Mammary epithelial cell (primary cell): ENCODE measurements at places on chromosomes 5 and 9.

DNA sequence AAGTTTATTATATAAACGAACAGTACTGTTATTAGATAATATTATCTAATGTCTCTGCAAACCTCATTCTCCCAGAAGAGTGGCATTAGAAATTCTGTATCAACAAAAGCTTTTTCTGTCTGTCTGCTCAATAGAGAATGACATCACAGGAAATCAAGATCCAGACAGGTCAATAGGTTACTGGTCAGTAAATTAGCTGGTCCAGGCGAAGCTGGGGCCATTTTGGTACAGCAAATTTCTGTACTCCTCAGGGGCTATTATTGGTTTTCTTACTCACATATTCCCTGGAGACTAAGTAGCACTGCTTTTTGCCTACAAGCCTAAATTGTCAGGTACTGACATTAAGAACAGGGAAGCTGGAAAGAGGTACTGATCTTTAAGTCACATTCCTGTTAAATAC, 80.5 kb downstream of the PLPP1 start:
- DNase-seq, result no peak

GRCh38 chr5:149156435-149157083, 15.3 kb downstream of the ABLIM3 start:
- no peak for DNase-seq

DNA sequence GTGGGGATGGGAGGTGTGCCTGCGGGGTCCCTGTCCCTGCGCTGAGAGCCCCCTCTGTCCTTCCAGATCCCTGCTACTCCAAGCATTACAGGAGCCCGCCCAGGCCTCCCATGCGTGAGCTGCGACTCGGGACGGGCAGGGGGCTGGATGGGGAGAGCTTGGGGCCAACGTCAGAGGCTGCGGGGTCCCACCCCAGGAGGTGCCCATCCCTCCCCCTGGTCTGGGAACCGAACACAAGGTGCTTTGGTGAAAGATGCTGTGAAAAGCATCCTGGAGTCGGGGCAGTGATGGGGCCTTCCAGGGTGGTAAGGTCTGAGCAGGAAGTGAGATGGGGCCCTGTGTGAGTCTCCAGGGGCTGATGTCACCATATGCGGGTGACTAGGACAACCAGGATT, 2.7 kb downstream of the LCN9 start:
- DNase-seq, result no peak

DNA sequence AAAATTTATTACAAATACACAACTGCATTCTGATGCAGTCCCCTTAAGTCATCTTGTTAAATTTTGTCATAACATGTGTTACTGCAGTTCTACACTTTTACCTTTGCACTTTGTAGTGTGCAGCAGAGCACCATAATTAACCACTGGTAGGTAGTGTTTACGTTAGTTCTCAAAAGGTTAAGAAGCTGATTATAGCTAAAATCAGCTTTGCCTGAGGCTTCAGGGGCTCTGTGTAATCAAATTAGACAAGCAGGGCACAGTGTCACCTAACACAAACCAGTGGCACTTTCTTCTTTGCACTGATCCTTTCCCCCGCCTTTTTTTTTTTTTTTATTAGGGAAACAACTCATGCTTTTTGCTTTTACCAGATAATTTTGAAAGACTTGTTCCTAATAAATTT, 26.1 kb downstream of the POU5F2 start:
- no peak for DNase-seq

DNA sequence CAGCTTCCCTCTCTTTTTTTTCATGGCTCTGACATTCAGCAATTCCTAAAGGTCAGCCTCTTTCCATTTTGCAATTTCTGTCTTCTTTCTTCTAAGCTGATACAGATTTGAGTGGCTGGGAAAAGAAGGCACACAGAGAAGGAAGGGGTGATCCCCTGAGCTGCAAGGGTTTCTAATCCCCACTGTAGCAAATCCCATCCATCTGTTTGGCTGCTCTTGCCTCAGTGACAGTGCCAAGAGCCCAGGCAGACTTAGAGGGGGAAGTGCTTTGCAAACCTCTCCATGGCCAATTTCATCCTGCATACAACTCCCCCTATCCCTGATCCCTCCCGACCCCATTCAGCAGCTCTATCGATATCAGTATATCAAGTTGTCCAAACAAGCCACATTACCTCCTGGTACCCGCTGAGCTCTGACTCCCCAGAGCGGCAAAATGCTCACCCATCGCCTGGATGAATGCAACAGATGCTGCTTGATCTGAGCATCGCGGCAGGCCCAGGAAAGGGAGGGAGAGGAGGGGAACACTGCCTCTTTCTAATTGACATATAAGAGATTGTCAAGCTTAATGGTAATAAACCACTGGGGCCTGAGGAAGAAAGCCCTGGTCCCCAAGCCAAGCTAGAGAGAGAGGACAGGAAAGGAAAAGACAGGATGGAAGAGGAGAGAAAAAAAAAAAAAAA, 268.9 kb downstream of the ASTN2 start:
- no peak for DNase-seq

DNA sequence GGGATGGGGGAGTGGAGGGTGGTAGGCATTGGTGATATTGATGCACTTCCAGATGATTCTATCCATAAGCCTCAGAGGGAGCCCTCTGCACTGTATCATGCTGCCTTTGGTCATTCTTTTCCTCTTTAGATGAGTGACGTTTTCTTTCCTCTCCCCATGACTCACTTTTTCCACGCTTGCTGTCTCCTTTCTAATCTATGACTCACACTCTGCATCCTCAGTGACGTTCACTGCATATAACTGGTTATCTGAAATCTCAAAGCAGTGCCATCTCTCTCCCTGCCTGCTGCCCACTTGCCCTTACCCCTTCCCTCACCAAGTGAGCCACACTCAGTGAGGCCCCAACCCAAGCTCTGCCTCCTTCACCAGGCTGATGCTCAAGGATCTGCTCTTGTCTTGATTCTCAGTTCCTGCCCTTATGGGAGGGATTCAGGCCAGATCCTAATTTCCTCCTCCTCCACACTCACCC, 31.6 kb downstream of the PTGS1 start:
- peak; percentile 92 for DNase-seq

- DNase-seq, result peak; percentile 40
These were observed 246.0 kb upstream of the NUDT12 start for GRCh38 chr5:103808464-103809106.

GRCh38 chr5:172235132-172235780, 41.3 kb downstream of the EFCAB9 start:
- no peak for DNase-seq

DNA sequence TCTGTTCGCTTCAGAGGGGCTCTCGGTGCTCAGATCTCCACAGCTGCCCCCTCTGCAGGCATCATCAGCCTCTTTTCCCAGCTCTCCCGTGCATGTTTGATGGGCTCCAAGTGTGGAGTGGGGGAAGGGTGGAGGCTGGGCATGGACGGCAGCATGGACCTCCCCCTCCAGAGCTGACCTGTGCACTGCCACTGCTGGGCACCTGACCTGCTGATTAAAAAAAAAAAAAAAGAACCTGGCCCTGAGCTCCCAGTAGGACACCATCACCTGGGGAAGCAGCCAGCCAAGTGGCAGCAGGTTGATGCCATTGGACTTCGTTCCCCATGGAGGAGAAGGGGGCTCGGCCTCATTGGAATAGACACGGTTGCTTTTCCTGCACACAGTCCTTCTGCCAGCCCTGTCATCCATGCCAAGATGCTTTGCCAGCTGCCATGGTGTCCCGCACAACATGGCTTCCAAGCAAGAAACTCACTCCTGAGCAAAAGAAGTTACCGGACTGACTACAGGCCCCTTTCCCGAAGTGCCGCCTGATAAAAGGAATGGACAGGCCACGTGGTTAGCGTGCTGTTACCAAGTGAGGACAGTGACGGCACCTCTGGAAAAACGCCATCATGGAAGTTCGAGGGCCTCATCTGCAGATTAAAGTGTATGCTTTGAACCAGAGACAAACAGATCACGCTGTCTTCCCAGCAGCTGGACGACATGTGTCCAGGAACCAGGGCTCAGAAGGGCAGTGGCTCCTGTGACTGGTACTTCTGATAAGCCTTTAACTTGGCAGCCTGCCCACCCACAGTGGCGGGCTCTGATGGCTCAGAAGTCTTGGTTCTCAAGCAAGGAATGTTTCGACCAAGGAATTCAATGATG, 14.7 kb upstream of the BRD3OS start:
- no peak for DNase-seq

DNA sequence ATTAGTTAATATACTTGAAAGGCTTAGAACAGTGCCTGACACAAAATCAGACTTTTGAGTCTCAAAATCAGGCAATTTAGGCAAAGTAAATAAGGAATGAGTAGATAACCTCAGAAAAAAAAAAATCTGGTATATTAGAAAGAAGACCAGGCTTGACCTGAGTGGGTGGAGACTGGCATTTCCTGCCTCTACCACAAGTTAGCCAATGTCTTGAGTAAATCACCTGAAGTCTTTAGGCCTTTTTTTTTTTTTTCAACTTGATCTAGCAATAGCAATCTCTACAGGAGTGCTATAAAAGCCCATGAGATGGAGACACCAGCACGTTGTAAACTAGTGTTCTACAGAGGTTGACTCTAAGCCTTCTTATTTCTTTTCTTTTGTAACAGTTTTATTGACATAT, 104.2 kb upstream of the RASEF start:
- DNase-seq, result peak; percentile 84

GRCh38 chr9:19269582-19269981, 39.1 kb downstream of the DENND4C start:
- no peak for DNase-seq

DNA sequence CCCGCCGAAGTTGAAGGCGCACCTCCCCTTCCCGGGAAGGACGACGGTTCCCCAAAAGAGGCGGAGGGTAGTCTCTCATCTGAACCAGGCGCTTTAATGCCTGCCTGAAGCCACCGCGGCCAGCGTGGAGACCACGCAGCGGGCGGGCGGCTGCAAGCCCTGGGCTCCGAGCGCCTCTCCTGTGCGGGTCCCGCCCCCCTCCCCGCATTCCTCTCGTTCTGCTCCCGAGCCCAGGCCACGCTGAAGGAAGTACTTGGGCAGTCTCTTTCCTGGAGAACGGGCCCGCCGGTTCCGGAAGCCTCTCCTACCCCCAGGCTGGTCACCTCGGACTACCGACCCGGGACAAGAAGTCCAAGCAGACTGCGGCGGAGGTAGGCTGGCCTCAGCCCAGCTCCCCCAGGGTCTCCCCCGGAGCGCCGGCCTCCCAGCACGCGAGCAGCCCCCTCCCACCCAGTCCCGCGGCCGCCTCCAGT, 571 bp downstream of the PPIC start:
- DNase-seq, result peak; percentile 47

GRCh38 chr9:97501972-97502221, 431 bp downstream of the TMOD1 start:
- no peak for DNase-seq

- DNase-seq, result no peak
These were observed 1327.8 kb upstream of the WWC1 start for GRCh38 chr5:166963596-166963995.
